Kidney (tissue), 22 donors: ENCODE measurements at places on chromosomes 3 and 15.

DNA sequence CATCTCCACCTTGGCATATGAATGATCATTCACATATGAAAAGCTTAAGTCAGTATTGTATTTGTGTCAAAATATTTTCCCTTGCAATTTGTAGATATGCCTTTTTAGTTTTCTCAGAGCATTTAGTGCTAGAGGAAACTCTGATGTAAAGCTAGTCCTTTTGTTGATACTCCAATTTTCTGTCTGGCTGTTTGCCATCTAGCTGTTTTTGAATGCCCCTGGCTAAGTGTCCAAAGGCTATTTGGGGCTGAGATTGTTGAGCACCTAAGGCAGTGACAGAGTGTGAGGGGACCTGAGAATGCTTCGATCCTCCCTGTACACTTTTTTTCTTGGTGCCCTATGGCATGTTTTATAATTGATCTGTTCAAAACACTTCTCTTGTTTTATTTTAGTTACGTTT, 3.1 kb downstream of the SLC51B start:
- no peak for DNase-seq

GRCh38 chr3:8338424-8338823, 163.2 kb upstream of the LMCD1 start:
- DNase-seq: no peak

GRCh38 chr3:151903501-151903991, 30.1 kb downstream of the SUCNR1 start:
- no peak for DNase-seq

DNA sequence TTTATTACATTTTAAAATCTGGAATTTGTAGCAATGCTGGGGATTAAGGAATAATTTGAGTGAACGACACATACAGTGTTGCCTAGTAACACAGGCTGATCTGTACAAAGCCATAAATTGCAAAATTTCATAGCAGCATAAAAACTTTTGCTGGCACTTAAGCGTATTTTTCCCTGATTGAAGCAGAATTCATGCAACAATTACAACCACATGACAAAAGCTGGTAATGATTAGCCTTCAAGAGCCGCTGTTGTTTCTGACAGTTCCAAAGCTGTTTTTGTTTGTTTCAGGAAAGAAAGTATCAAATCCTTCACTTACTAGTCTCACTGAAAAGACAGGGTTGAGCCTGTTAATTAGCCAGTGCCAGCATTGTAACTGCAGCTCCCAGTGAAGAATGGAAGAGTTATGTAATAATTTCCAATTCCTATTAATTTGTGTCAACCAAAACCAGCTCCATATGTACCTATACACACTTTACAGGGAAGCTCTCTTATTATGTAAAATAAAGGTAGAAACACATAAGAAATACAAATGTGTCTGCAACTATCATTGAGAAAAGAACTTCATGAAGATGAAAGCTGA, 60.7 kb downstream of the AGTR1 start:
- no peak for DNase-seq

DNA sequence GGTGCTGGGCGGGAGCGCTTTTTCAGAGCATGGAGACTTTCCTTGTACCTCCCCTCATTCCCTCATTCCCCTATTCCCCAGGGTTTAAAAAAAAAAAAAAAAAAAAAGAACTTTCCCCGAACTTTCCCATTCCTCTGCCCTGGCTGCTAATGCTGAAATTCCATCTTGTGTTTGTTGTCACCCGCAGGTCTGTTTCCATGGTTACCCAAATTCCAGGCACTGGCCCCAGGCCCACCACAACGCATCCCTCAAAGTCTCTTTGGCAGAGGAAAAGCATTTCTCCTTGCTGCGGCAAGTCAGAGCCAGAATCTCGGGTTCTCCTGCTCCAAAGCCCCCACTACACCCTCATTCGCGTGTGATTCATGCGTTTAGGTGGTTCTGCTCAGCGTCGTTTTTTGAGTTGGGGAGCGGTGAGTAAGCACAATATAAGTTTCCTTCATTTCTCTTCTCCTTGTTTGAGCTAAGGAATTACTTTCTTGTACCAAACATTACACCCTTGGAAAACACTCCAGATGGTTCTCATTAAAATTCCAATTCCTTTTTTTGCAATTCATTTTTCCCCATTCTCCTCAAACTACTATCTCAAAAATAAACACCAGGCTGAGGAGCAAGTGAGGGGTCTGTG, 21.6 kb downstream of the ANAPC13 start:
- peak; percentile 97 for DNase-seq

DNA sequence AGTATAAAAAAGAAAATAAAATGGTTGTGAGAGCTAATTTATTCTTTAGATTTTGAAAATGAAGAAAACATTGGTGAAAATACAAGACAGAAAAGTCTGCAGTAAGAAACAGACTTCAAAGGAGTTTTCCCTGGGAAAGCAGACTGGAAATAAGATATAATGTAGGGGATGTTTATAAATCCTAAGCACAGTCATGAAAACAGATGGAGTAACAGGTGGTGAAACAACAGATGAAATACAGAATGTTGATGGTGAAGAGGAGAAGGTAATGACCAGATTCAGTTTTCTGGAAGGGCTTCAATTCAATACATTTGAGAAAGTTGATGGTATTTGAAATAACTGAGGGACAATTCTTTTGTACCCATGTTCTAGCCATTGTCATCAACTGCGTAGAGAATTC, 353.9 kb downstream of the CHL1 start:
- DNase-seq: no peak

DNA sequence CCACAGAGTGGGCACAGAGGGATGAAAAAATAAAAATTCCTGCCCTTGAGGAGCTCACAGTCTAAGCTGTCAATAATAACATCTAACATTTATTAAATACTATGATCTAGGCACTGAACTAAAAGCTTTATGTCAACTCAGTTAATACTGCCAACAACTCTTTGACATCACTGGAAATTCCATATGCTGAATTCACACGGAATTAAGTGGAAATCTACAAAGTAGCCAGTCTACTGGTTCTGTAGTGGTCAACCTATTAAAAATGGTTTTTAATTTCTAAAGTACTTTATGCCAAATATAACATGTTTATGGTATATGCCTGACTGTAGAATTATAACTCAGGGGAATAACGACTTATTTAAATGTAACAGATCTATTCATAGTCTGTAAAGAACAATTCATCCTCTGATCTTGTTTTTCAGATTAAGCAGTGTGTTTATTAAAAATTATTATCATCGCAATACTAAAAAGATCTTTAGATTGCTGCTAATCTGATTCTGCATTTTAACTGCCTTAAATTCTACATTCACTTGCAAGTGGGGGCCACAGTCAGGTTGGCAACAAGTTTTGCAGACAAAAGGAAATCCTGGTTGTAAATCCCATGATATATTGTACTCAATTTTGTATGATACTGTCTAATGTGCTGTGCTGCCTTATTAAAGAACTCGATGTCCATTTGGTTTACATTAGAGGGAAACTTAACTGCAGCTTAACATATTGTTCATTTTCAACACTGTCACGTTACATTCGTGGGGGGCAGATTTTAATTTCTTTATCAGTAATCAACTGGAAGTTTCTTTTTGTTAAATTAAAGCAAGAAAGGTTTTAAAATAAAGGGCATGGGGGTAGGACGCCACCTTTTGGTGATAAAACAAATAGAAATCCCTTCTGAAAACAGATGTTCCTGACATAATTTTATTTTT, 2.6 kb upstream of the FOXP1 start:
- peak; percentile 78 for DNase-seq

GRCh38 chr3:66428733-66429132, 72.1 kb downstream of the LRIG1 start:
- DNase-seq: no peak

DNA sequence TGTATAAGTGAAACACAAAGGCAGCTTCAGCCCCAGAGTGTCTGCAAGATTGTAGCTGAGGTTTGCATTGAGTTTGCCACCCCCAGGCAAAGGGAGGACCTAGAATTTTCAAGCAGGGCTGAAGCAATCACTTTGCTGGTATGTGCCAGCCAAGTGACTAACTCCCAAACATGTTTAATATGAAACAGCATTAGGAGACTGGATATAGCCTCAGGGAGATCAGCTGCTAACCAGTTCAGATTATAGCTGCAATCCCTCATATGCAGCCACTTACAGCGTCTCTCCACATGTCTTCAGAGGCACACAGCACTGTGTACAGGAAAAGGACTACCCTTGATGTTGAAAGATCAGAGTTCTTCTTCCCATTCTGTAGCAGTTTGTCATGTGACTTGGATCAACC, 38.4 kb upstream of the PPP2R3A start:
- no peak for DNase-seq

DNA sequence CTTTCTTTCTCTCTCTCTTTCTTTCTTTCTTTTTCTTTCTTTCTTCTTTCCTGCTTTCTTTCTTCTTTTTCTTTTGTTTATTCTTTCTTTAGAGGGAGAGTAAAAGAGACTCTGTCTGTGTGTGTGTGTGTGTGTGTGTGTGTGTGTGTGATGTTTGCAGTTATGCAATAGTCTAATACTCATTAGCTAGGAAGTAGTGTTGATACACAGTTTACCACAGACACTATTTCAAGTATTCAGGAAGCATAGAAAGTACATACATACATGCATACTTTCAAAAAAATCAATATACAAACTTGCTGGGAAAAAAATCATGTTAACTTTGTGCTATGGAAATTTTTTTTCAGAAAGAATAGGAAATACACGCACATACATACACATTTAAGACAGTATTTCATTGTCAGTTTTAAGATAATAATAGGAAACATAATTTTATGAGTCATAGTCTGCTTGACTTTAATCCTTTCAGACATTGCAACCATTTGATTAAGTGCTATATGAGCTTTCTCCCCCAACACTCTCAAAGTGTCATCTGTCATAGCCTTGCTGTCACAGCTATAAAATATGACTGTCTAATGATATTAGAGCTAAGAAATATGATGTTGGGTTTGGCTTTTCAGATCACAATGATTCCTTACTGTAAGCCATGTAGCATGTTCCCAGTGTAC, 74.9 kb upstream of the EPHA3 start:
- DNase-seq: no peak

- no peak for DNase-seq
Measured at GRCh38 chr3:174398761-174399160, 460.4 kb upstream of the NAALADL2 start.

DNA sequence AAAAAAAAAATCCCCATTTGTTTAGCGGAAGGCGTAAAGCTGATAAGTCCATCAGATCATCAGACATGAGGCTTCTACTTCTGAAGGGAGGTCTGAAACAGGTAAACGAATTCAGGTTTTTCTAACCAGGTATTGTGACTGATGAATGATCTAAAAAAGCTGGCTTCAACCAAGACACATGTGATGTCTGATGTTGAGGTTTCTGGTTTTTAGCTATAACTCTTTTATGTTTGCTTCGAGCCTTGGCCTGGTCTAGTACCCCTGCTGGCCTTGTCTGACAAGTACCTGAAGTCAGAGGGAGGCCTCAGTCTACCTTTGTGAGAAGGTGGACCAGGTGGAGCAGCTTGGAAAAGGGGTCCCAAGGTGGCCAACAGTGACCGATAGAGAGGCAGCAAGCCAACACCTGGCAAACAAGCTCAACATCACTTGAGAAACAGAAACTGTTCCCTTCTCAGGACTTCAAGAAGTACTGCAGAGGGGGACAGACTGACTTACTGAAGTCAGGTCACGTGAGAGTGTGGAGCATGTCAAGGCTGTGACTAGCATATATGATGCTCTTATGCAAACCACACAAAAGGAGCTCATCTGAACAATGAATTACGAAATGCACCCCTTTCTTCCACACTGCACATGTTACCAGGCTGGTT, 33.0 kb upstream of the CA12 start:
- DNase-seq: no peak

DNA sequence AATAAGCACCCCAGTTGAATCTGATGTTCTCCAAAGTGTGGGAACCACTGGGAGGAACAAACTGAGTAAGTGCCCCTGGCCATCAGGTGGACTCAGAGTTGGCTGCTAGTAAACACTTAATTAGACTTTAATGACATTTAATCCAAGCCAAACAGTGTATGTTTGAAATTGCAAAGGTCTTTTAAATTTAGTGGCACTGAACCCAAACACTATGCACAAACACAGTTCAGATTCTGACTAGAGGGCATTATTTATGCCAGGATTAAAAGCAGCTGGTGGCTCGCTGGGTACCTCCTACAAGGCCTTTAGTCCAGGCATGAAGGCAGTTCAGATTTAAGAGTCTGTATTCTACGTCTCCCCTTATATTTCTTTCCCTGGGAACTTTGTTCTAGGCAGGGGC, 264.8 kb downstream of the CLSTN2 start:
- DNase-seq: no peak

GRCh38 chr3:25663347-25663868, 1.3 kb downstream of the TOP2B start:
- no peak for DNase-seq

DNA sequence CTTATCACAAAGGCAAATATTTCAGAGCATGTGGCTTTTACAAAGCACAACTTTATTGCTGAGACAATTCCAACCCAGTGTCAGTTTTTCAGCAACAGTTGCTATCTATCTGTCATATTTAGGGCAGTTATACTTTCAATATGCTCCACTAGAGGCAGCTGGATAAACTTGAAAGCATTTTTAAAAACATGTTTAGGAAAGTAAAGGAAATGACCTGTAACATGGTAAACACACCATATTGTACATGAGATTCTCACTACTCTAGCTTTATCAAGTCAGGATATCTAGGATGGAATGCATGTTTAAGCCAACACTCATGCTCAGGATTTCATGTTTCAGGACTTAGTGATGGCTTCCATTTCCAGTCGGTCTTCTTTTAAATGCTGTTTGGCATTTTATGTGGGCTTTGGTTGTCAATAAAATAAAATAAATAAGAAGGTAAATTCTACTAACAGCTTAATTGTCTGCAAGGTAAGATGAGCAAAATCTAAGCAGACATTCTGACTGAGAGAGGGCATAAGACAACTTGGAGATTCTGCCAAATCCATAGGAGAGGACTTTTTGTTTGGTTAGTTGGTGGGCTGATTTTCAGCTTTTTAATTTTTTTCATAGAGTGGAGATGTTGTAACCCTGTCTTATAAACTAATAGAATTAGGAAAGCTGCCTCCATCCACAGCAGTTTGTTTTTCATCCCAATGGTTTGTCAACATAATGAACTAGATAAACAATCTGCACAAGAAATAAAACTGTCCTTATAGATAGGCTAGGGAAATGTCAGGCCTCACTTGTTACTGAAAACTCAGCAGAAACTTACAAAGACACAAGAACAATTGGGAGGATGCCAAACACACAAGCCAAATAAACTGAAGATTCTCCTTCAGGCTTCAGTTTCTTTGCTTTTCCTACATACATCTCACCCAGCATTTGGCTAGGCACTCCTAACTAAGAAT, 63.4 kb upstream of the CPB1 start:
- DNase-seq: no peak

GRCh38 chr15:70222606-70223005, 124.9 kb upstream of the TLE3 start:
- no peak for DNase-seq
